ENCODE measurements at places on chromosomes 5 and 9.

GRCh38 chr5:60371065-60371464, 328.9 kb downstream of the DEPDC1B start:
- DNase-seq = no peak

DNA sequence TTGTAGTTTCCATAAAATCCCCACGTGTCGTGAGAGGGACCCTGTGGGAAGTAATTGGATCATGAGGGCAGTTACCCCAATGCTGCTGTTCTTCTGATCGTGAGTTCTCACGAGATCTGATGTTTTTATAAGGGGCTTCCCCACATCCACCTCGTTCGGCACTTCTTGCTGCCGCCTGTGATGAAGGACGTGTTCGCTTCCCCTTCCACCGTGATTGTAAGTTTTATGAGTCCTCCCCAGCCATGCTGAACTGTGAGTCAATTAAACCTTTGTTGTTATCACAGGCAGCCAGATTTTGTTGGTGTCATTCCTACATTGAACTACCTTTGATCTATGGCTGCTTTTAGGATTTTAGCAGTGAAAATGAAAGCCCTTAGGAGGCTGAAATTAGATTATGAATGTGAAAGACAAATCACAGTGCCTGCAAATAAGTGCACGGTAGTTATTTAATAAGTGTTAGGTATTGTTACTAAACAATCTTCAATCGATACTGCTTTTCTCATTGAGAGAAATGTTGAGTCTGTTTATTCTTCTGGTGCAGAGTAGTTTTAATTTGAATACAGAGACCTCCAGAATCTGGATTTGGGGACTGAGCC, 68.0 kb upstream of the C6 start:
- DNase-seq = no peak

GRCh38 chr9:123080444-123080843, 47.0 kb downstream of the GPR21 start:
- DNase-seq = no peak

DNA sequence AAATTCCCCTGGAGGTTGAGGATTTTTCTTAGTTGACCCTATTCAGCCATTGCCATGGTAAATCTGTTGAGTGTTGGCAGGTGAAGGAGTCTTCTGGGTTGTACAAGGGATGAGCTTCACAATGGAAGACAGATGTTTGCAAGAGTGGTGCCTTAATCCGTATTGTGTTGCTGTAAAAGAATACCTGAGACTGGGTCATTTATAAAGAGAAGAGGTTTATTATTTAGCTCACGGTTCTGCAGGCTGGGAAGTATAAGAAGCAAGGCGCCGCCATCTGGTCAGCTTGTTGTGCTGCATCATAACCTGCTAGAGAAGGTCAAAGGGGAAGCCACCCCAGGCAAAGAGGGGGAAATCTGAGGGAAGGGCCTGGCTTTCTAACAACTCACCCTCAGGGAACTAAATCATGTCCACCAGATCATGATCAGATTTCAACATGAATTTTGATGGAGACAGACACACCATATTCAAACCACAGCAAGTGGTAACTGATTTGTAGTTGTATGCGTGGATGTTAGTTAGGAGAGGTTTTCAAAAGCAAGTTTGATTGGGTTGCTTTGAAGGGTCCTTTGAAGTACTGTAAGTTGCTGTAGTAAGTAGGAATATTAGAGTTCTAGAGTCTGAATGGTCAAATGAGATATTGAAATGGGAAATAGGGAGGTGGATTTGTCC, 2.5 kb downstream of the TNPO1 start:
- peak; percentile 75 for DNase-seq

DNA sequence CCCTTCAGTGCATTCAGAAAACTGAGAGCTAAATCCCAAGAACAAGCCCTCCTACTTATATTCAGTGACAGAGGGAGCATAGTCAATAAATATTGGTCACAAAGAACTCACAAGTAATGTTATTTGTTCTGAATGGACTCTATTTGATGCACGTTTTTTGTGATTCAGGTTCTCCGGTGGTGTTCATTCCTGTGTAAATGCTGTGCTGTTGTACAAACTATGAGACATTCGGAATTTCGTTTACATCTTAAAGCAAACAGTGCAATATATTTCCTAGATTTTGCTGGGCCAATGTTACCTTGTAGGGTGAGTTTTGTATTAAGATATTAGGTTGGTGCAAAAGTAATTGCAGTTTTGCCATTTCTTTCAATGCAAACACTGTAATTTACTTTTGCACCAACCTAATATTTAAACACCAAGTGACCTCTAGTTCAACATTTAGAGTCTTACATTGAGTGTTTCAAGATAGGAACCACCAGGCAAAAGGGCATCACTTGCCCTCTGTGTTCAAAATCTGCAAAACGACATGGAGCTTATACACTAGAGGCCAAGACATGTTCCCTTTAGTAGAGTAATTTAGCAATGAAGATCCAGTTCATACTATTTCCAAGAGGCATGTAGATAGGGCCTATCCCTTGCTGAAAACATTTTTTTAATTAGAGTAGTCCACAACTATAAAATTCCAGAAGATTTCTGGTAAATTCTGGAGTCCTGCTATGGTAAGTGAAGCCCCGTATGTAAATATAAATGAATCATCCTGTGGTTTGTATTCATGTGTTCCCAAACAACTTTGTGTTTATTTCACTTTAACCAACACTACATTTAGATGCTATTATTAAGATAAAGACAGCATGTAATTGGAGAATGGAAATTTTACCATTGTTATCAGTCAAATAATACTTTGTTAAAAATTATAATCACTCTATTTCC, 444.0 kb upstream of the PTGER4 start:
- DNase-seq = no peak

All from SHP77 (cell line).